ENCODE measurements at places on chromosomes 12 and 14.
A peak's percentile ranks its signal among the peaks of the same experiment; 100 is the strongest.

DNA sequence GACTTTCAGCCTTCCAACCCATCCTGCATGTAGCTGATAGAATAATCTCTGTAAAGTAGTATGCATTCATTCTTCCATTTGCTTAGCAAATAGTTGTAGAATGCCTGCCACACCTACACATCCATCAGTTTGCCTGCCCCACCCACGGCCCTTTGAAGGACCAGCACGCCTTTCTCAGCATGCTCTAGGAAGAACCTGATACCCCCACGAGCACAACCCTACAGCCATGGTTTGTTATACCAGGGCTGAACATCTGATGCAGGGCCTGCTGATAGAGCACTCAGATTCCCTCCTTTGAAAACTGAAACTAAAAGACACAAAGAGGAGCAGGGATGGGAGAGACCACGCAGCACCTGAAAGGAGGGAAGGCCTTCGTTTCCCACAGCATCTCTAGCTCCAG lies 205.1 kb downstream of the ANO2 start:
- no peak for DNase-seq

- DNase-seq, result peak; percentile 46
Observed at GRCh38 chr12:95815632-95816212, 25.2 kb upstream of the NTN4 start.

- DNase-seq, result no peak
Observed at GRCh38 chr12:95870897-95871296, 12.1 kb downstream of the SNRPF start.

GRCh38 chr14:75458305-75458704 lies 30.5 kb downstream of the JDP2 start:
- no peak for DNase-seq

GRCh38 chr12:118355843-118356242 lies 16.9 kb downstream of the TAOK3 start:
- DNase-seq, result no peak

DNA sequence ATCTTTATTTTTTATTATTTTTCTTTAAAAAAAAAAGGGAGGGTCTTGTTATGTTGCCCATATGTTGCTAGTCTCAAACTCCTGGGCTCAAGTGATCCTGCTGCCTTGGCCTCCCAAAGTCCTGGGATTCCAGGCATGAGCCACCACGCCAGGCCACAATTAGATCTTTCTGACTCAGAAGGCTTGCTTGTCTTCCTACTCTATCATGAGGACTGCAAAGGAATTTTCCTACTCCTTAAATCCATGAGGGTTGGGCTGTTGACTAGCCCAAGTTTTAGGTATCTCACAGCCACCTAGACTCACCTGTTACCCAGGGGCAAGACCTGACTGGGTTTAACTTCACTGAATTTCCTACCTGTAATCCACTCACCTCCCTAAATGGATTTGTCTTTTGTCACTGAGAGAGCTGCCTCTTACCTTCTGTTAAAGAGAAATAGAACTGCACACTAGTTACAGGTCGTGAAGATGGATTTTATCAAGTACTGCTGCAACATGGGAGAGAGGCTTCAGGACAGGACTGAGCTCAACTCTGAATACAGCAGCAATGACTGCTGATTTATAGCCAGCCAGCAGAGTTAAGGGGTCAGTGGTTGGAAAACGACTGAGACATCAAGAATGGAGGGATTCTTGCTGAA lies 72.3 kb downstream of the B4GALNT3 start:
- DNase-seq, result peak; percentile 23

DNA sequence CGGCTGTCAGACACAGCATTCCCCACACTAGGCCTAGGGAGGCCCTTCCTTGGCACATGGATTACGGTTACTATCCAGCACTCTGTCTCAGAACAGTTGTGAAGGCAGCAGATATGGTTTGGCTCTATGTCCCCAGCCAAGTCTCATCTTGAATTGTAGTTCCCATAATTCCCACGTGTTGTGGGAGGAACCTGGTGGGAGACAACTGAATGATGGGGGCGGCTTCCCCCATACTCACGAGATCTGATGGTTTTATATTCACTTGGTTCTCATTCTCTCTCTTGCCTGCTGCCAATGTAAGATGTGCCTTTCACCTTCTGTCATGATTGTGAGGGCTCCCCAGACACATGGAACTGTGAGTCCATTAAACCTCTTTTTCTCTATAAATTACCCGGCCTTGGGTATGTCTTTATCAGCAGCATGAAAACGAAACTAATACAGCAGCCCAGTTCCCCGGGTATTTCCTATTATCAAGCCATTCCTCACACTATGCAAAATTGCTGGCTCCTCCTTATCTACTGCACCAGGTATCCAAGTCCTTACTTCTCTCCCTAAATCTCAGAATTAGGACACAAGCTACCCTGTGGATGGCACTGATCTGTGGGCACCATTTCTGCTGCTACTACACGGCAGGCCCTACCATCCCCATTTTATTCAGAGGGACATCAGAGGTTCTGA lies 33.3 kb downstream of the NT5DC3 start:
- DNase-seq, result no peak

DNA sequence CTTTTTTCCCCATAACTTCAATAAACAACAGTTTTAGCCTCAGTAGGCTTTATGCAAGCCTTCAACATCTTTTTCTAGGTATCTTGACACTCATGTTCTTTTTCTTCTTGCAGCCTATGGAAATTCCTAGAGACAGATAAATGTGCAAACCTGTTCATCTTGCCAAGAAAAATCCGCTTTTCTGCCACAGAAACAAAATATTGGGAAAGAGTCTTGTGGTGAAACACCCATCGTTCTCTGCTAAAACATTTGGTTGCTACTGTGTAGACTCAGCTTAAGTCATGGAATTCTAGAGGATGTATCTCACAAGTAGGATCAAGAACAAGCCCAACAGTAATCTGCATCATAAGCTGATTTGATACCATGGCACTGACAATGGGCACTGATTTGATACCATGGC lies 295.9 kb downstream of the ZFP36L1 start:
- DNase-seq, result peak; percentile 82

DNA sequence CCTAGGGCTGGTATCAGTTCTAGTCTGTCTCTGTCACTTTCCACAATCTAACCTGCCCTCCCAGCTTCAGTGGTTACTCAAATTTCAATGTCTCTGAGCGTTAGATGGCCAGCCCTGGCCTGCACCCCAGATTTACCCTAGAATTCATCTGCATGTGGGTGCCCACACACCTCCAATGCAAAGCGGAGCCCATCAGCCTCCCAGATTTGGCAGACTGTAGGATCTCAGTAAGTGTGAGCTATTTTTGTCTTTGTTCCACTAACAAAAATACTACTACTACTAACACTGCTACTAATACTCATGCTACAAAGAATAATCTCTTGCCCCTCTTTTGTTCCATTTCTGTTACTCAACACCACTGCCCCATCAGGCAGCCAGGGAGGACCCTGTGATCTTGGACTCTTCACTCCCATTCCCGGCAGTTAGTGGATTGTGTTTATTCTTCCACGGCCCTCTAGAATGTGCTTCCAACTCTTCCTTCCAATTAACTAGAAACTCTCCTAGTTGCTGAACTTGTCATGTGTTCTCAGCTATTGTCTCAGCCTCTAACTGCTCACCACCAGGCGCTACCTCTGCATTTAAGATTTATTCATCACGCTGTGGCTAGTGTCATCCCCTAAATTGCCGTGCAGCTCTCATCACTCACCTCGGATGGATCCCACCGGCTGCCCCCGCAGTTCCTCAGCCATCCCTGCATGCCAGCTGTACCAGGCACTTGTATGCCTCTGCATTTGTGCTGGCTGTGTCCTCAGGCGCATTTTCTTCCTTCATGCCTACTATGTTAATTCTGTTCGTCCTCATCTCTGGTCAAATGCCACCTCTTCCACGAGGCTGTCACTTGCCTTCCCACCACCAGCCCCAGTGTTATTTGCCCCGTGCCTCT lies 150.6 kb upstream of the HIF1A start:
- DNase-seq, result no peak

- DNase-seq, result no peak
Observed at GRCh38 chr14:64064447-64064846, 211.6 kb downstream of the SYNE2 start.

- no peak for DNase-seq
Observed at GRCh38 chr14:83583201-83583600, 1946.7 kb upstream of the FLRT2 start.

GRCh38 chr14:72554994-72555608 lies 338.8 kb downstream of the DPF3 start:
- no peak for DNase-seq

DNA sequence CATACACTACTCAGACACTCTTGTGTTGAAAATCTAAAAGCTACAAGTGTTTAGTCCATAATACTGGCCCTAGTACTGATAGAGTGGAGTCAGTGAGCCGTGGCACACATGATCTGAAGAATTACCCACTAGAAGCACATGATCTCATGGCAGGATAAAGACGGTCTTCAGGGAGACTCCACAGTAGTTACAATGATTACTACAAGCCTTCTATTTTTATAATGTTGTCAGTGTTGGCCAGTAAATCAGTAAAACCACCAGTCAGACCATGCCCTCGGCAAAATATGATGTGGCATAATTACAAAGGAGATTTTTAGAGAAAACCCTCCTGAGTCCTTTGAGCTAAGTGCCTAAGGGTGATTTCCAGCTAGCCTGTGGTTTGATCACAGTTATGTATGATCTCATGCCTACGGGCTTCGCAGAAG lies 114.9 kb downstream of the PDZRN4 start:
- DNase-seq, result no peak

DNA sequence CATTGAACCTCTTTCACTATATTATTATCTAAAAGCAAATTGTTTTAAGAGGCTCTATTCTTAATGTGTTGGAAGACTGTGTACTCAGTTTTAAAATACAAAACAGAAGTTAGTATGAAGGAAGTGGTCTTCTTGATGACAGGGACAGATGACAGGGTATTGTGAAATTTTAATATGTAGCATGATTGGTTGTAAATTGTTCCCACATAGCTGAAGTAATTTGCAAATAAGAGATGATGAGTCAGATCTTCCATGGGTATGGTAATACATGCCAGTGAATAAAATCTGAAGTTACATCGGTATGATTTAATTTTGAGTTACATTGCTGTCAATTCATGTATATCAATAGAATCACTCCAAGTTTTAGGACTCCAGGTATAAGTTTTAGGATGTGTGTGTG lies 454.8 kb downstream of the AEBP2 start:
- peak; percentile 56 for DNase-seq

- DNase-seq, result no peak
Observed at GRCh38 chr12:109773384-109774011, 59.7 kb downstream of the TRPV4 start.

GRCh38 chr14:101044741-101045140 lies 141.2 kb upstream of the RTL1 start:
- DNase-seq, result no peak

DNA sequence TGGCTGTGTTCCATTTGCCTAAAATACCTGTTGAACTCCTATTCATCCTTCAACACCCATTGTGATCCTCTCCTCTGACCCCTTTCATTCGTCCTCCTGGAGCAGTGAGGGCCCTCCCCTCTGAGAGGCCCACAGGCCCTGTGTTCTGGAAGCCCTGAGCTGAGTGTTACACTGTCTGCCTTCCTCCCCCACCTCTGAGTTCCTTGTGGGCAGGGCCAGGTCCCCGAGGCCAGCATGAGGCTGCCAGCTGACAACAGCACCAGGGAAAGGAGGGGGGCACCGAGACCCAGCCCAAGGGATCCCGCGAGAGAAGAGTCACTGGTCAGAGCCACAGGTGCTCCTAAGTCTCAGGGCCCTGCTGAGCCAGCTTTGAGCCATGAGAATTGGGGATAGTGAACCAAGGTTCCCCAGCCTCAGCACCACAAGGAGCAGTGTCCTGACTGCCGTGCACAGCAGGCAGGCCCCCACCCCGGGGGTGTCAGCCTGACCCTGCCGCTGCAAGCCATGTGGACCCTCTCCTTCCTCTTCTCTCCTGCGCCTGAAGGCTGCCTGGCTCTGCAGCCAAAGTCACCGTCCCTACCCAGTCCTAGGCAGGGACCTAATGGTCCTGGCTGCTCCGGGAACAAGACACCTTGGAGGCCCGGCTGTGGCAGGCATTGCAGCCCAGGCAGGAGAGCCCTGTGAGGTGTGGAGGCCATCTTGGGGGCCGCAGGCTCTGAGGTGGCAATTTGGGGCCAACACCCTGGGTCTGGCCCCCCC lies 52.5 kb downstream of the BEGAIN start:
- DNase-seq, result no peak

GRCh38 chr12:65205886-65206285 lies 36.5 kb downstream of the LEMD3 start:
- DNase-seq, result no peak

GRCh38 chr12:15928346-15928745 lies 17.2 kb downstream of the DERA start:
- DNase-seq, result peak; percentile 67

GRCh38 chr14:100861188-100861936 lies 35.4 kb downstream of the MEG3 start:
- DNase-seq, result no peak

GRCh38 chr12:123912415-123913380 lies 59.9 kb downstream of the CCDC92 start:
- DNase-seq, result no peak

- no peak for DNase-seq
Observed at GRCh38 chr14:100733152-100733850, 6.6 kb downstream of the DLK1 start.

DNA sequence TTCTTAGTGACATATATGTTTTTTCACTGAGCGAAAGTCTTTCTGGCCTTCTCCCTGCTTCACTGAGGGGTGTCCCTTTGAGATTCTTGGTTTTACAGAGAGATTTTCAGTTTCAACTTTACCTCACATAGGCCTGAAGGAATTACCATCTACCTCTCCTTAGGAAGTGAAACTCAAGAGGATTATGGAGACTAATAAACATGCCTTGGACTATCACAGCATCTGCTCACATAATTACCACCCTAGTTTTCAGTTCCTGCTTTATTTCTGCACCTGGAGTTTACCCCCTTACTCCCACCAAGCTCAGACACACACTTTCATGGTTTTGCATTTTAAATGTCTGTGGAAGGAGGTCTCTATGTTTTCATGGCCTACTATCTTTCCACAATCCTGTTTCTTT lies 118.3 kb upstream of the SCAF11 start:
- DNase-seq, result no peak

GRCh38 chr12:18794000-18794399 lies 56.1 kb downstream of the CAPZA3 start:
- DNase-seq, result no peak

DNA sequence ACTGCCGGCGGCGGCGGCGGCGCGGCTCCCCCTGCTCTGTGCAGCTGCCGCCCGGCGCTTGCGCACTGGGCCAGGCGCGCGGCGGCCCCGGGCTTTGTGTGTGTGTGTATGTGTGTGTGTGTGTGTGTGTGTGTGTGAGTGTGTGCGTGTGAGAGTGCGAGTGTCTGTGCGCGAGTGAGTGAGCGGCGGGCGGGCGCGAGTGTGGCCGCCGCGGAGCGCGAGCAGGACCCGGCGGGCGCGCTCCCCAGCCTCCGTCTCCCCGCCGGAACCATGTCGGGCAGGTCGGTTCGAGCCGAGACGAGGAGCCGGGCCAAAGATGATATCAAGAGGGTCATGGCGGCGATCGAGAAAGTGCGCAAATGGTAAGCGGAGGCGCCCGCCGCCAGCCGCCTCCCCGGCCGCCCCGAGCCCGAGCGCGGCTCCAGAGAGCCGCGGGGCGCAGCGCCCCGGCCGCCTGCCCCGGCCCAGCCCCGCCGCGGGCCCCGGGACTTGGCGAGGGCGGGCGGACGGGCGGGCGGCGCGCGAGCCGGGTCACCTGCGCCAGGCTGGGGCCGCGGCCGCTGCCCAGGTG lies at the start of gene BCL7A:
TSS of gene BCL7A (plus strand) at position 63 of the 571 bp plus-strand sequence. CDS start at position 271, 208 bp downstream.
- DNase-seq, result peak; percentile 67
